Activated B cell treated with CpG ODN at 0.5 μM for 24 hours (primary cell): ENCODE measurements at places on chromosomes 13 and 19. TPM values are rescaled to one million over a fixed set of nuclear protein-coding genes. Genes with fewer than 3 reads are reported as not detected.

The CD33 gene
- total RNA-seq: not detected in 2 replicates

The NCAN gene
- not detected in 2 replicates for total RNA-seq

The CALR3 gene
- total RNA-seq: not detected in 2 replicates

The PTPRH gene
- not detected in 2 replicates for total RNA-seq

The TRPC4 gene
- not detected in 2 replicates for total RNA-seq

The LILRA1 gene
- total RNA-seq: 0.11 and 0.15 TPM in 2 replicates

The FBXO46 gene
- total RNA-seq: 36.3 and 44.0 TPM in 2 replicates

The UBAC2 gene
- total RNA-seq: 40.6 and 51.0 TPM in 2 replicates
